Tibial nerve (tissue), 4 donors: ENCODE measurements at places on chromosomes 16 and 17. TPM values are rescaled to one million over a fixed set of nuclear protein-coding genes. Genes with fewer than 3 reads are reported as not detected.

- no peaks in the 10 kb centered on the region for H3K27me3 ChIP-seq
- no peaks in the 10 kb centered on the region for H3K36me3 ChIP-seq
- DNase-seq, result peak; percentile 45
- peak overlapping the region; percentile 50 for H3K27ac ChIP-seq
Measured at GRCh38 chr17:2122641-2123302, 67.9 kb downstream of the HIC1 start.

GRCh38 chr17:18156171-18156975 is 27.3 kb upstream of the ALKBH5 start:
- no peaks in the 10 kb centered on the region for H3K27me3 ChIP-seq
- H3K36me3 ChIP-seq, result no peaks in the 10 kb centered on the region
- H3K4me1 ChIP-seq, result peaks cover 21% of the 10 kb centered on the region
- no peak overlapping the region for H3K27ac ChIP-seq
- H3K4me3 ChIP-seq, result no peak overlapping the region
- DNase-seq, result no peak

GRCh38 chr16:52855463-52855862 is 197.2 kb downstream of the CHD9NB start:
- DNase-seq, result no peak
- no peak overlapping the region for H3K27ac ChIP-seq
- no peaks in the 10 kb centered on the region for H3K27me3 ChIP-seq

Gene KRTAP16-1
- total RNA-seq, result not detected

GRCh38 chr17:30975042-30975820 is 4.4 kb downstream of the RNF135 start:
- H3K36me3 ChIP-seq, result no peaks in the 10 kb centered on the region
- no peaks in the 10 kb centered on the region for H3K27me3 ChIP-seq
- peaks cover 29% of the 10 kb centered on the region for H3K4me1 ChIP-seq
- no peak overlapping the region for H3K27ac ChIP-seq

DNA sequence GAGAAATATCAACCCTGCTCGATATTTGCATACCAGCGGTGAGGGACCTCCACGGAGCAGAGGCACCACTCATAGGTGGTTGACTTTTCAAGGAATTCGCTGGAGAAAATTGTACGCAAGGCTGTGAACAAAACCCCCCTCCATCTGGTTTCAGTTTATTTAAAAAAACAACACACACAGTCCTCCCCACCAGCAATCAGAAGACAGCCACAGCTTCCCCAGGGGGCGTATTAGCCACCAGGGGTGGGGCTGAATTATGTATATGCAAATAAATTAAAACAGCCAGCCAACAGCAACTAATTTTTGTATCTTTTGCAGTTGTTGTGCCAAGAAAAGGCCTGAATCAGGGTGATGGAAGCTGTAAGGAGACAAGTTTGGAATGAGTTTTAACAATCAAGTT is 5.9 kb upstream of the HSD11B2 start:
- H3K27me3 ChIP-seq, result peaks cover 9% of the 10 kb centered on the region
- DNase-seq, result no peak
- H3K4me3 ChIP-seq, result no peak overlapping the region
- no peaks in the 10 kb centered on the region for H3K4me1 ChIP-seq
- H3K27ac ChIP-seq, result no peak overlapping the region
